ENCODE measurements at places on chromosomes 1 and 21.

GRCh38 chr1:206575165-206575893 is 36.9 kb downstream of the EIF2D start:
- DNase-seq: peak; percentile 64

GRCh38 chr1:219226196-219226595 is 52.5 kb downstream of the LYPLAL1 start:
- no peak for DNase-seq

DNA sequence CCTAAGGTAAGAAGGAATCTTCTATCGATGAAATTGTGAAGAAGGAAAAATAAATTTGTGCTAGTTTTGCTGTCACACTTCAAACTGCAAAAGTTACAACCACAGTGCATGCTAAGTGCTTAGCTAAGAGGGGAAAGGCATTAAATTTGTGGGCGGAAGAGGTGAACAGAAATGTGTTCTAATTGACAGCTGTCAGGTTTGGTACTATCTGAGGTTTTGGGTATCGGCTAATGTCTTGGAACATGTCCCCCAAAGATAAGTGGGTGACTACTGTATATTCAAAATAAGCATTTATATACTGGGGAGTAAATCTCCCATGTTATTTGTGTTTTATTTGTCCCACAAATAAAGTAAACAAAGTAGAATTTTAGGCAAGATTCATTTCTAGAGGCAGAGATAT is 8.0 kb downstream of the CR1 start:
- no peak for DNase-seq

DNA sequence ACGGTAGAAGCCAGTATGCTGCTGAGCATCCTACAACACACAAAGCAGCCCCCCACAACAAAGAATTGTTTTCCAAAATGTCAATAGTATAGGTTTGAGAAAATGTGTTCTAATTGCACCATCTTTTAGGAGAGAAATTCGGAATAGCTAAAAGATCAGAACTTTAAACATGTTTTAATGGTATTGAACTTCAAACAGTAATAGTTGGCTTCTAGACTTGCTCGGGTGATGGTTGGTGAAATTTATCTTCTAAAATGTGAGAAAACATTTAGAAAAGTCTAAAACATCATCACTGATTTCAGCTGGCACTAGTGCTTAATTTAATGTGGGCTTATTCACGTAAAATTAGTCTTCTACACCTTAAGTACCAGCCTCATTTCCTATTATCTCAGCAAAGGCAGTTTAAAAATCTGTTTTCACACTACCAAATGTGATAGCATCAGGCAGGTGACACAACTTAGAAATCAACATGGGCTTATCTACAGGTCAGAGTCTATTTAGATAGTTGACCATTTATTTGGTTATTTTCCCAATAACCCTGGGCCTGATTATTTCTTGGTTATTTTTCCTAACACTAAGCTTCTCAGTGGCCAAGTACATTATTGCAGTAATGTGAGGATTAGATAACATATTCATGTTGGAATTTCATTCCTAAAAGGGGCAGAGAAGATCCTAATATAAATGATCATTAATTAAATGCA is 399.3 kb upstream of the PKN2 start:
- no peak for DNase-seq

- DNase-seq: no peak
Measured at GRCh38 chr1:162367073-162367472, 9.6 kb downstream of the SPATA46 start.

- DNase-seq: no peak
Measured at GRCh38 chr1:43293896-43294760, 6.7 kb upstream of the TIE1 start.

DNA sequence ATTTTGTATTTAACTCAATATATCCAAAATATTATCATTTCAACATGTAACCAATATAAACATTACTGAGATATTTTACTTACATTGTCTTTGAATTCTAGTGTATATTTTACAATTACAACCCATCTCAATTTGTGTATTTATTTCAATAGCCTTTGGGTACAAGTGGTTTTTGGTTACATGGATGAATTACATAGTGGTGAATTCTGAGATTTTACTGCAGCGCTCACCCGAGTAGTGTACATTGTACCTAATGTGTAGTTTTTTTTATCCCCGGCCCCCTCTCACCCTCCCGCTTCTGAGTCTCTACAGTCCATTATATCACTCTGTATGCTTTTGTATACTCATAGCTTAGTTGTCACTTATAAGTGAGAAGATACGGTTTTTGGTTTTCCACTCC is 117.0 kb upstream of the GALNT2 start:
- no peak for DNase-seq

DNA sequence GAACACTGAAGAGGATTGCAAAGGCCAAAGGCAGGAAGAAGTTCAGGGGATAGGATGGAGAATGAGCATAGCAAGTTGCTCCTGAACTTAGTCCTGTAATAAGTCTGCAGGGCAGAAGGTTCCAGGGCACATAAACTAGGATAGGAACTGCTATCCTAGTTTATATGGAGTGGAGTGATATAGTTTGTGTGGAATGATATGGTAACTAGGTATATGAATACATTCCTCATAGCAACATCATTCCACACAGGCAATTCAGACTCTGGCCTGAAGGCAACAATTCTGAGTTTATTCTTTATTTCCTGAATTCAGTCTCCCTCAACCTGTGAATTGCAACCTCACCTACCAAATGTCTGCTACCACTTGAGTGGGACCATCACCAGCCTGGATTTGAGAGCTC is 154.9 kb upstream of the GREM2 start:
- no peak for DNase-seq

GRCh38 chr1:192378276-192378675 is 61.5 kb downstream of the RGS21 start:
- no peak for DNase-seq

DNA sequence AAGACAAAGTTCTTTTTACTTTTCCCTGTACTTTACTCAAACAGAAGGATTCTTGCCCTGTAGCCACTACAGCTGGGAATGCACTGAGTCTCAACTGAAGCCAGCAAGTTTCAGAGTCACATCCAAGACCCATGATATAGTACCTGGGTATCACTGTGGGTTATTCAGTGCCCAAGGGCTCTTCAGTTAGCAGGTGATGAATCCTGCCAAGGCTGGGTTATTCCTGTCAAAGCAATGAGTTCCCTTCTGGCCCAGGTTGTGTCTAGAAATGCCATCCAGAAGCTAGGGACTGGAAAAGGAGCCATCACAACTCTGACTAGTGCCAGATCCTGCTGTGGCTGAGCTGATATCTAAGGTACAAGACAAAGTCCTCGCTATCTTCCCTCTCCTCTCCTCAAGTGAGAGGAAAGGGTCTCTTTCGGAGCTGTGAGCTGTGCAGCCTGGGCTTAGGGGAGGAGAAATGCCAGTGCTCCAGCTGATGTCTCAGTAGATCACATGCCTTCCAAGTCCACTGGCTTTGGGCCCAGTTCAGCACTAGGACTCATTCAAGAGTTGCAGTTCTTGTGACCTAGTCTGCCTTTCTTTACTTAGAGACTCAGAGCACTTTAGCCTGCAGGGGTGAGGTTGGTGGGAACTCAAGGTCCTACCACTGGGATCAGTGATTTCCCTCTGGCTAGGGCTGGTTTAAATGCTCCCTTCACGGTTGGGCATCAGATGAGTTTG is 369.4 kb downstream of the TBX15 start:
- DNase-seq: no peak

- DNase-seq: no peak
Measured at GRCh38 chr1:34762474-34763141, 3.1 kb downstream of the GJB4 start.

- no peak for DNase-seq
Measured at GRCh38 chr1:146036241-146036964, 14.9 kb upstream of the HJV start.

- DNase-seq: no peak
Measured at GRCh38 chr1:36966242-36966641, 68.1 kb downstream of the GRIK3 start.

- DNase-seq: no peak
Measured at GRCh38 chr1:117341123-117341522, 26.1 kb upstream of the MAN1A2 start.

- peak; percentile 78 for DNase-seq
Measured at GRCh38 chr1:30756545-30757351, 826 bp downstream of the LAPTM5 start.

- DNase-seq: peak; percentile 40
Measured at GRCh38 chr1:176897350-176898236, 266.9 kb downstream of the ASTN1 start.

- DNase-seq: no peak
Measured at GRCh38 chr1:30697571-30698376, 25.6 kb downstream of the MATN1 start.

DNA sequence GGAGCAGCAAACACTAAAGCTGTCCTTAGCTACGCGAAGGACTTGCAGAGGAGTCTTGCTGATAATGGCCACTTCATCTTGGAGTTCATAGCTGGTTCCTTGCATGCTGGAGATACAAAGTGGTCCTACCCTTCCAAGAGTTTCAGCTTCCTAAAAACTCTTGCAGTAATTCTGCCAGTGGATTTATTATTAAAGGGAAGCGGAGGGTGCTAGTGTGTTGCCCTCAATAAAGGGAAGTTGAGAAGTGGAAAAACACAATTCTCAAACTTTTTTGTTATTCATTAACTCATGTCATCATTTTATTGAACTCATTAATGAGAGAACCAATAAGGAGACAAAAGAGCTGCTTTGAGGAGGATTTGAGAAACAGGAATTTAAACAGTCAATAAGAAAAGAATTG is 6.5 kb upstream of the HAPLN2 start:
- DNase-seq: no peak

- peak; percentile 74 for DNase-seq
Measured at GRCh38 chr1:8660411-8660828, 157.0 kb downstream of the RERE start.

GRCh38 chr21:16891821-16892220 is 621.0 kb upstream of the CXADR start:
- DNase-seq: no peak

DNA sequence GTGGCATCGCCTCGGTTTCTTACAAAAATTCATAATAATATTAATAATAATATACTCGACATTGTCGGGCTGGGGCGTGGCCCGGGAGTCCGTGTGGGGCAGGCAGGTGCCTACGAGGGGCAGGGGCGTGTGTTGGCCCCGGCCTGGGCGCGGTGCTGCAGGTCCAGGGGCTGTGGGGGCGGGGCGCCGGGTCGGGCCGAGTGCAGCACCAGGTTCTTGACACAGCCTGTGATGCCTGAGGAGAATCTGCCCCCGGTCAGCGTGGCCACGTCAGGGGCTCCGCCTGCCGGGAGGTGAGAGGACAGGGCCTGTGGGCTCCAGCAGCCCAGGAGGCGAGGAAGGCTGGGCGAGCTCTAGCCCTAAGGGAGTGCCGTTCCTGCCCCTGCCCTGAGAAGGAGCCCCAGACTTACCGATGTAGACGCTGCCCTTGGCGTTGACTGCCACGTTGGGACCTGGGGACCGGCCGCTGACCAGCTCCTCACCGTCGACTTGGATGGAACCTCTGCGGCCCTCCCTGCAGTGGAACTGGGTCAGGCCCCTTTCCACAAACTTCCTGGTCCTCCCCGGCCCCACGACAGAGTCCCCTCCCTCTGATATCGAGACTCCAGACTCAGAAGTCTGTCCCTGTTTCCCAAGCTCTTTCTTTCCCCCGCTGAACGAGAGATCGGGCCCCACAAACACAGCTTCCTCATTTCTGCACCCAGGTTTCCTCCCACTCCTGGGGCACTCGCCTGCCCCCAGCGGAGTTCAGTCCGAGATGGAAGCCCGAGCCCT is 11.3 kb downstream of the LDLRAD2 start:
- DNase-seq: no peak

DNA sequence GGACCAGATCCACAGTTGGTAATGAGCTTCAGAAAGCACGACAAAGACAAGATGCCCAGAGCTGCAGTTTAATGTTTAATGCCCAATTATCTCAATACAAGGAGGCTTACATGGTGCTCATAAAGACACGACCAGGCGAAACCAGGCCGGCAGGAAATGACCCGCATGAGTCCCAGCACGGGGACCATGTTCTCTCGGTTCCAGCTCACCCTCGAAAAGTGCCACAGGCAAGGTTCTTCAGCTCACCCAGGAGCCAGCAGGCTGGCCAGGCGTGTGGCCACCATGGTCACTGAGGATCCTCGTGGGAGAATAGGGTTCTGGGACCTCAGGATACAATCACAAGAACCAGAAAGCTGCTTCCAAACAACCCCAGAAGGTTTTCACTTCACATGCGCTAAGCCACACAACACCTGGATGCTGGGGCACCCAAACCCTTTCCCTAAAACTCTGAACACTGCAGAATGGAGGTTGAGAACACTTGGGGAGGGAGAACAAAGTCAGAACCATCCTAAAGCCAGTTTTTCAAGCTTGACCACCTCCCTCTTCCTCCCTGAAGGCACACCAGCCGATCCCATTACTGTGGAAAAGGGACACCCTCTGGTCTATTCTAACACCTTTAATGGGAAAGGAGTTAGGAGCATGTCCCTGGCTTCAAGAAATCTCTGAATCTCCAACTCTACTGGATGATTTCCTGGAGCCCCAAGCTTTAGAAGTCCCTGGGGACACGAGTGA is 22.6 kb upstream of the ASAP3 start:
- DNase-seq: no peak

DNA sequence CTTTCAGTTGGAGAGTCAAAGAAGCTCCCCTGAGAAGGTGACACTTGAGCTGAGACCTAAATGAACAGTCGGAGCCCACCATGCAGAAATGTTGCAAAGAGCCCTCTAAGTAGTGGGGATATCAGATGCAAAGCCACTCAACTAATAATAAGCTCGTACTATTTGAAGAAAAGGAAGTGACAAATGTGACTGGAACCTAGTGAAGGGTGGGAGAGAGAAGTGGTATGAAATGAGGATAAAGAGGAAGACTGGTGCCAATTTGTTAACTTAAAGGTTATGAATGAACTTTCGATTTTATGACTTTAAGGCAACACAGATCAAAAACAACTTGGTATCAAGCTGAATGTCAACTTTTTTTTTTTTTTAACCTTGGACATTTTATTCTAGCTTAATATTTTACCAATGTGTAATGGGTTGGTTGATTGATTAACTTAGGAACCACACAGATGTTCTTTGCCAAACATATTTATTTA is 14.7 kb downstream of the LYPLAL1 start:
- DNase-seq: no peak

GRCh38 chr1:246278371-246278770 is 228.7 kb downstream of the SMYD3 start:
- no peak for DNase-seq

DNA sequence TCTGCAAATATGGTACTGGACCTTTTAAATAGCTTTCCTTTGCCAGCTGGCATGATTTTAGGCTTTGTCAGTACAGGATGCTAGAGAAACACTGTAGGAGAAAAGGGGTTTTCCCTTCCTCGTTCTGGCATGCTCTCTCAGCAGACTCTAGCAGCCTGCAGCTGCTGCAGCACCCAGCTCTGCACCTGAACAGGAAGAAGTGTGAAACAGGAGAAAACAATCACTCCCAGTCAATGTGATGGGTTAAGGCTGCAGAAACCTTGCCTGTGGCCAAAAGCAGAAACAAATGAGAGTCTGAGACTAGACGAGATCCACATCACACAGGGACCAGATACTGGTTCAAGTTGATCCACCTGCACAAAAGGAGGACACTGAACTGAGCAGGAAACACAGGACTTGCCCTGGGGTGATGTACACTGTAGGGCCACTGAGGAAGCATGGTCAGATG is 21.2 kb downstream of the OVGP1 start:
- DNase-seq: no peak

GRCh38 chr1:226912587-226913176 is 27.4 kb upstream of the COQ8A start:
- peak; percentile 69 for DNase-seq

GRCh38 chr1:226063977-226064815 is 1.7 kb downstream of the H3-3A start:
- no peak for DNase-seq

Measured in heart left ventricle (tissue), 16 donors.